ENCODE measurements at places on chromosomes 2 and 18.

- peak; percentile 43 for DNase-seq
Observed at GRCh38 chr2:25251071-25251421, 82.7 kb upstream of the POMC start.

DNA sequence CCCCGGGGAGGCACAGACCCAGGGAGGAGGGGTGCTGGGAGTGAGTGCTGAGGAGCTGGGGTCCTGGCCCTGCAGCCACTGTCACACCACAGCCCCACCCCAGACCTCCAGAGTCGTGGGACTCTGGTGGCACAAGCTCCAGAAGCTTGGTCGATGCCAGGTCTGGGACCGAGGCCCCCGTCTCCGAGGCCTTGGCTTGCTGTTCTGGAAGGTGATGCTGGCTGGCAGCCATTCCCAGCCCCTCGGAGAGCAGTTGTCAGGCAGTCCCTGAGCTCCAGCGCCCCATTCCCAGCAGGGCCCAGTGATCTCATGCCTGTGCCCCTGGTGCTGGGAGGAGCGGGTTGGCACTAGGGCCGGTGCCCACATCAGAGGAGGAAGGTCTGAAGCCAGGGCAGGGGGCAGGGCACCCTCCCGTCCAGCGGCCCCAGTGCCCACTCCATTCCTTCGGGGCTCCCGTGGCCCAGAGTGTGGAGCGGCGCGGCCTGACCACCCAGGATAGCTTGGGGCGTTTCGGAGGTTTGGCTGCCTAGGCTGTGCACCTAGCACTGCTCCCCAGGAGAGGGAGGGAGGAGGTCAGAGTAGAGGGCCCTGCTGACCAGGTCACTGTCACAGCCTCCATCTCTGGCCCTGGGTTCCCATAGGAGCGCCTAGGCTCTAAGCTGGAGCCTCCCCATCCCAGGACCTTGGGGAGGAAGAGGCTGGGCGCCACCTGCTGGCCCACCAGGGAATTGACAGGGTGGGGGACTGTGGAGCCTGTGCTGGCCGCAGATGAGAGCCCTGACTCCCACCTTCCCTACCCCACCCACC is 16.8 kb upstream of the ALPI start:
- DNase-seq, result peak; percentile 51

DNA sequence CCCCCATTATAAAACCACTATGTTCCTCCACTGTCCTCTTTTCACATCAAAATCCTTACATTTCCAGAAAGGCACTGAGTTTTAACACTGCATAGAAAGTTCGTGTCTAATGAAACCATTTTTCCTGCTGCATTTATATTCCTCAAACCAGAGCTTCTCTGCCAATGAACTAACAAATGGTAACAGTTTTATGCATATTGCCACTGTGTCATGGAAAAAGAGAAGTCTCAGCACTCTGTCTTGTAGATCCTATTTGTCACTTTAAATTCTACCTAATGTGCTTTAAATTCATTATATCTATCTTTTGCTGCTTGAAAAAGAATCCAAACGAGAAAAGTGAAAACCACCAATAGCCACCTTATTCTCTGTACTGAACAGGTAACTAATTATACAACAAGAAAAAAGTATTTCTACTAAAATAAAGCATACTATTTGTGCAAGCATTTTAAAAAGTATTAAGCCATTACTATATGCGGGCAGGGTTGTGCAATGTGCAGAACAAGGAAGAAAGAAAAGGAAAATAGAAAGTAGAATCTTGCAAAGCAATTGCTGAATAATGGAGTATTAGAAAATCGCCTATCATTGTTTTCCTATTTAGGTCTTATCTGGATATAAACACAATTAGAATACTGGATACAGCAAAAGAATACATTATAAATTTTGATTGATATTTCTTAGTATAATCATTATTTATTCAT is 328.9 kb downstream of the ZEB2 start:
- no peak for DNase-seq

DNA sequence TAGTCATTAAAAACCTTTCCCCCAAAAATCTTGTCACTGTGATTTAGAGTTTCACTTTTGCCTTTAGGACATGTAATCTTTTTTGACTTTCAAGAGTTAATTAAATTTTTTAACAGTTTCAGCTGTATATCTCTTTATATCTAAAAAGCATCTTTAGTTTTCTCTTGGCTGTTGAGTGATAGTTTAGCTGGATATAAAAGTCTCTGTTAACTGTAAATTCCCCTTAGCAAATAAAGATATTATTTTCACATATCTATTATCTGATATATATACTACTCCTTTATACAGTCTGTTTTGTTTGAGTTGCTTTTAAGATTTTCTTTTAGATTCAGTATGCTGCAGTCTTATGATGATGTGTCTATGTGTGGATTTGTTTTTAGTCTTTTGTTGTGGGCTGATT is 98.9 kb upstream of the CNGA3 start:
- DNase-seq, result no peak

- DNase-seq, result no peak
Observed at GRCh38 chr2:235900631-235901030, 267.6 kb downstream of the GBX2 start.

GRCh38 chr2:11482473-11483035 is 16.6 kb upstream of the E2F6 start:
- DNase-seq, result no peak

- DNase-seq, result peak; percentile 85
Observed at GRCh38 chr2:65382776-65383357, 49.5 kb downstream of the SPRED2 start.

- peak; percentile 27 for DNase-seq
Observed at GRCh38 chr2:219296631-219297391, 12.4 kb downstream of the PTPRN start.

DNA sequence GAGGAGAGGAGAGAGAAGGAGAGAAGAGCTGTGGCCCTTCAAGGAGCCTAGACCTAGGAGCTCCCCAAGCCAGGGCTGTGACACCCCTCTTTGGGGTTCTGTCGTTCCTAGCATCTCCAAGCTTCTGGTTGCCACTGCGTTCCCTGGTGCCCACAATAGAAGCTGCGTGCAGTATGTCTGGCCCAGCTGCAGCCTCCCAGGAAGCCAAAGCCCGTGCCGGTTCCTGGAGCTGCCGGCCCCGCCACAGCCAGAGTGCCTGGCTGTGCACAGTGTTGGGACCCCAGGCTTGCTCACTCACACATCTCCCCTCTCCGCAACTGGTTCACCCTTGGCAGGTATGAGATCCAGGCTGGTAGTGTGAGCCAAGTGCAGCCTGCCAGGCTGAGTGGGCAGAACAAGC is 367.7 kb upstream of the MC4R start:
- DNase-seq, result no peak

DNA sequence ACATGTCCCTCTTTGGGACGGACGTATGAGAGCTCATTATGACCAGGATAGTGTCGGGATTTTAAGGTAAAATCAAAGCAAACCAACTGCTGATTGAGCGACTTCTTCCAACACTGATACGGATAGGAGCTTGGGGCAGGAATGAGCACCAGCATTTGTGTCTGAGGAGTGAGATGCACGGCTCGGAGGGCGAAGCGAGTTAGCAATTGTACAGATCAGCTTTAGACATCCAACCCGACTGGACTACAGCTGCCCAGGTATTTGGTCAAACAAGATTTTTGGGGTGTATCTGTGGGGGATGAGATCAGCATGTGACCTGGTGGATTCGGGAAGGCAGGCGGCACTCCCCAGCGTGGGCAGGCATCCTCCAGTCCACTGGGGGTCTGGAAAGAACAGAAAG is 76.1 kb downstream of the NDUFA10 start:
- DNase-seq, result no peak

GRCh38 chr2:130966775-130967490 is 126.3 kb downstream of the FAM168B start:
- DNase-seq, result no peak

- no peak for DNase-seq
Observed at GRCh38 chr2:203594541-203594940, 59.4 kb upstream of the RAPH1 start.

DNA sequence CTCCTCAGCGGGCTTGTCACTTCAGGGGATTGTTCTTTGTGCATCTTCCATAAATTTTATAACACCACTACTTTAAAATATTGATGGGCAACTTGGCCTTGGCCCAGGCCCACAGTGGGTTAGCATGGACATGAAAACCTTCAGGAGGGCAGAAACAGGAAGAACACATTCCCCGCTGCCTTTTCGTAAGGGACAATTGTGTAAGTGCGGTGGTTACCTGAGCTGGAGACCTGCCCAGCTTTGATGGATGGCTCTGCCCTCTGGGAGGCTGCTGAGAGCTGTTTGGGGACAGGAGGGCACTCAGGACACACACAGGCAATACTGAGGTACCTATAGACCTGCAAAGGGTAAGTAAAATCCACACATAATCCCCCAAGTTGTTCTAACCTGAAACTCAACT is 46.8 kb downstream of the FECH start:
- no peak for DNase-seq

DNA sequence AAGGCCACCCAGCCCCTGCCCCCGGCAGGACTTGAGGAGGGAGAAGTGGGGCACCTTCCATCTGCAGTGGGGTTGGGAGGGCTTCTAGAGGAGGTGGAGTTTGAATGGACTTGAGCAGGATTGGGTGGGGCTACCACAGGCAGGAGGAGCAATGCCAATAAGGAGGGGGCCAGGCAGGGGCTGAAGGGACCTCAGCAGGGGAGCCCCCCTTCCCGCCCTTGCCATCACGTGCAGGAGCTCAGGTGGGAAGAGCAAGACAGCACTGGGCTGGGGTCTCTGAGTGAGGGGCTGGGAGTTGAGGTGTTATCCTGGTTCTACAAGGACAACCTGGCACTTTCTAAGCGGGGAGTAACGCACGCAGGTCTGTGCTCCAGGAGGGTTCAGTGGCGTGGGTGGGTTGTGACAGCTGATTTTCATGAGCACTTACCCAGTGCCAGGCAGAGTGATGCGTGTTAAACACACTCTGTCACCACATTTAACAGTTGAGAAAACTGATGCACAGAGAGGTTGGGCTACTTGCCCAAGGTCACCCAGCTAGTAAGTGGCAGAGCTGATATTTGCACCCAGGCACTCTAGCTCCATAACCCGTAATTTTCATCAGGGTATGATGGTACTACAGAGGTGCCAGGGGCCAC is 4.8 kb downstream of the CHRND start:
- no peak for DNase-seq

GRCh38 chr2:43837831-43838559 is 644 bp downstream of the ABCG5 start:
- DNase-seq, result no peak

- no peak for DNase-seq
Observed at GRCh38 chr2:216555274-216555673, 56.6 kb downstream of the RPL37A start.

GRCh38 chr18:78393086-78393862 is 586.3 kb upstream of the SALL3 start:
- DNase-seq, result no peak

DNA sequence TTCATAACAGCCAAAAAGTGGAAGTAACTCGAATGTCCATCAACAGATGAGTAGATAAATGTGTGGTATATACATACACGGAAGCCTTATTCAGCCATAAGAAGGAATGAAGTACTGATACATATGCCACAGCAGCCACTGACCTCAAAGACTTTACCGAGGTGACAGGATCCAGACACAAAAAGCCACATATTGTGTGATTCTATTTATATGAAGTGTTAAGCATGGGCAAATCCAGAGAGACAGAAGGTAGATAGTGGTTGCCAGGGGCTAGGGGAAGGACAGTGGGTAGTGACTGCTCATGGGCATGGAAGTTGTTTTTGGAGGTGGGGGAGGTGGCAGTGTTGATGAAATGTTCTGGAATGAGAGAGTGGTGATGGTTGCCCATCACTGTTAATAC is 33.9 kb downstream of the ZAP70 start:
- DNase-seq, result no peak

- no peak for DNase-seq
Observed at GRCh38 chr2:170744248-170745002, 25.8 kb upstream of the ERICH2 start.

DNA sequence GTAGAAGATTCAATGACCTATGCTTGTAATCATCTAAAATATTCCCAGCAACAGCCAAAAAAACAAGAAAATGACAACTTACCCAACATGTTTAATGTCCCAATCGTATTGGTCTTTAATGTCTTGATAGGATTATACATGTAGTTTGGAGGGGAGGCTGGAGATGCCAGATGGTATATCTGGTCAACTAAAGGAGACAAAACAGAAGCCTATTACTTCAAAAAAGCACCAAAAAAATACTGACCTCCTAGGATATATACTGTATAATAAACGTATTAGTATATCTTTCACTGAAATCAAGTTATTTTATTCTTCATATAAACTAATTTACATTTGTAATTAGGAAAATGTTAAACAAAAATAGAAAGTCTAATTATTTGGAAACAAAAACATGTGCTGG is 64.5 kb downstream of the UXS1 start:
- DNase-seq, result no peak

GRCh38 chr2:223635080-223635479 is 32.9 kb upstream of the SCG2 start:
- no peak for DNase-seq

GRCh38 chr2:181742922-181743722 is 62.8 kb upstream of the NEUROD1 start:
- peak; percentile 25 for DNase-seq

GRCh38 chr2:23042216-23042906 is 342.6 kb upstream of the KLHL29 start:
- no peak for DNase-seq

GRCh38 chr18:29616867-29617266 is 1425.7 kb downstream of the DSC3 start:
- no peak for DNase-seq

DNA sequence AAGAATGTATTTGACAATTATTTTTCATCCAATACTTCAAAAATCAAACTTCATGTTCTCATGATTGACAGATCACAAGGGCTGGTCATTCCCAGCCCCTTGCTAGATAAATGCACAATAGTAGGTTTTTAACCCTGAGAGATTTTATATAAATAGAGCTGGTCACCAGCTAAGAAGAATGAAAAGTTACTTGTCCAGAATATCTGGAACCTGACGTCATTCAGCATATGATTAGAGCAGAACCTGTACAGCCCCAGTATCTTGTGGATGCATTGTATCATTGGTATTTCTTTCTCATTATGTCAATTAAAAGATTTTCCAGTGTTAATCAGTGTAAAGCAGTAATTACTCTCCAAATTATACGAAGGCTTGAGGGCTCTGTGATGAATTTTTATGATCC is 202.8 kb upstream of the RND3 start:
- DNase-seq, result no peak

GRCh38 chr2:154507186-154507585 is 191.3 kb upstream of the KCNJ3 start:
- DNase-seq, result no peak

GRCh38 chr2:193219413-193219812 is 1024.7 kb upstream of the TMEFF2 start:
- no peak for DNase-seq

- no peak for DNase-seq
Observed at GRCh38 chr2:233094614-233095013, 34.5 kb downstream of the INPP5D start.

- no peak for DNase-seq
Observed at GRCh38 chr18:7778181-7778580, 211.1 kb downstream of the PTPRM start.

DNA sequence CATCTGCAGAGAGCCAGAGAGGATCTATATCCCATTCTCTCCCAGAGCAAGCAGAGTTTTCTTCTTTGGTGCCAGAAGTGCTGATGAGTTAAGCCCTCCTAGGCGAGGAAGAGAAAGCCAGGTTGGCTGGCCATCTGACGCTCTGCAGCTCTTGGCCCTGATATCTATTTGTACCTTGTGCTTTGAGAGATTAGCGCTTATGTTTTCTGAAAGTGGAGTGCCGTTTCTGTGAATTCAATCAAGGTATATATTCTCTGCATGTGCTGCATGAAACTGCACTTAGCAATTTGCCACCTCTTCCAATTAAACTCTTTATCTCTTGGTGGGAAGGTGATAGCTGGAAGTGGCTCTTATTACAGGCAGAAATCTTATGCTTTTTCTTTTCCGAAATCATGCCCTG is 177.5 kb downstream of the LPIN1 start:
- DNase-seq, result no peak

Data from CD4-positive, alpha-beta T cell treated with Interleukin-6 for 4 hours (primary cell).